Fibroblast of skin of left biceps (primary cell): ENCODE measurements at places on chromosomes 2 and 18.

- DNase-seq: no peak
Measured at GRCh38 chr2:231294571-231295362, 96.3 kb downstream of the ARMC9 start.

- DNase-seq: no peak
Measured at GRCh38 chr2:45984366-45984765, 312.8 kb upstream of the EPAS1 start.

DNA sequence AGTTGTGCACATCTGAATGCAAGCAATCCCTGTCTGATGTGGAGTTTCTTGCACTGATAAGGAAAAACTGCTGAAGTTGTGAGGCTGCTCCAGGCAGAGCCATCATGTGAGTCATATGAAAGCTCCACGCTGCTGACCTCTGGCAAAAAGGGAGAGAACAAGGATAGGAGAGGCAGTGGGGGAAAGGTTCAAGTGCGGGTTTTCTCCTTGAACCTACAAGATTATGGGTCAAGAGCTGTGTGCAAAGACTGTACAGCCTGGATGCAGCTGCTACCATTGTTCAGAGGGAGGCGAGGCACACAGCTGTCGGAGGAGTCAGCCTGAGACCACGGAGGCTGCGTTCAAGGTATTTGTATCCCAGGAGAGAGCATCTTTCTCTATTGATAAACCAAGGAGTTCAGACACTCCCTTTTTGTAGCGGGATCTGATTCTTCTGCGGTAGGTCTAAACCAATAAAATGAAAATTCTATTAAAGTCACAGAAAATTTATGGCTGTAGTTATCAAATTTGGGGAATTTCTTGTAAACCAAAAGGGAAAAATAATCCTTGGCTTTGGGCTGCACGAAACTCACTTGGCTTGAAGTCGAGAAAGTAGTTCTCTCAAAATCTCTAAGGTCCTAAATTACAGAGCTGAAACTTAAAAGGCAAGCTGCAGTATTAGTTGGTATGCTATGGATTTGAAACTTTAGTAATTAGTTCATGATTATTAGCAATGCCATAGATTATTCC, at the start of gene CDK15:
TSS of gene CDK15 (plus strand) at position 96 of the 729 bp plus-strand sequence. CDS start at position 224, 128 bp downstream.
- no peak for DNase-seq

GRCh38 chr2:70620020-70620419, 66.4 kb upstream of the TGFA start:
- no peak for DNase-seq

GRCh38 chr2:237043866-237044265, 41.8 kb upstream of the COPS8 start:
- DNase-seq: no peak

DNA sequence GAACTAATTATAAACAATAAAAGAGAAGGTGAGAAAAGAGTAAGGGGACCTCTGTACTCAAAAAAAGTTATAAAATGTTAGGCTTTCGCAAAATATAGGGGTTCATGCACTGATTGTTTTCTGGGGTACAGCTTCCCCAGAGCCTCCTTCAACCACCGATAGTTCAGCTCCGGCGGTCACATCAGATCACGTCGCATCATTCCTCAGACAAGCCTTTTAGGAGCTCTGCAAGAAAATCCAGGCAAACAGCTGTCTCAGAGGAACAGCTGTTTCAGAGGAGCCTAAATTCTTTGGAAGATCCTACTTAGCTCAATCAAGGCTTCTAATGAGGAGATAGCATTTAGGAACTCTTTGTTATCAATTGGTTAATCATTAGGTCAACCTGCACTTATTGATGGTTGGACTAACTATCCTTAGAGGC, 78.7 kb downstream of the MYCN start:
- DNase-seq: no peak

DNA sequence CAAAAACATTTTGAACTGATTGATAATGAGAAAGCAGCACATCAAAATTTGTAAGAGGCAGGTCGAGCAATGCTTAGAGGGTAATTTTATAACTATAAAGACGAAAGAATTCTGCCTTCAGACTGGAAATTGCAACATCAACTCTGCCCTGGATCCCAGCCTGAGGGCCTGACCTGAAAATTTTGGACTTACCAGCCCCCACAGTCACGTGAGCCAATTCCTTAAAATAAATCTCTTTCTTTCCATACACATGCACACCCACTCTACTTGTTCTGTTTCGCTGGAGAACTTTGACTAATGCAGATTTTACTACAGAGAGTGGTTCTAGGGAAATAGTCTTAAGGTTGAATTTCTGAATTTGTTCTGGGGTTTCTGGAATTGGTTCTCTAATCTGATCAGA, 14.6 kb upstream of the ACOXL start:
- no peak for DNase-seq

- DNase-seq: no peak
Measured at GRCh38 chr2:40546439-40547191, 94.7 kb upstream of the SLC8A1 start.
